ENCODE measurements at places on chromosomes 13 and 19. TPM values are rescaled to one million over a fixed set of nuclear protein-coding genes. Genes with fewer than 3 reads are reported as not detected.

The PSG11 gene
- total RNA-seq, result not detected

The ZNF490 gene
- 7.2 TPM for total RNA-seq

The MBNL2 gene
- 28.0 TPM for total RNA-seq

The SYDE1 gene
- 1.0 TPM for total RNA-seq

The COX7A1 gene
- not detected for total RNA-seq

The IQCN gene
- not detected for total RNA-seq

The OR7A5 gene
- not detected for total RNA-seq

The KLK15 gene
- not detected for total RNA-seq

The PGLYRP2 gene
- total RNA-seq, result not detected

The CEACAM18 gene
- not detected for total RNA-seq

The FBXO27 gene
- total RNA-seq, result 7.2 TPM

The ZNF575 gene
- under 0.01 TPM for total RNA-seq

The THSD1 gene
- total RNA-seq, result 24.2 TPM

The ZNF491 gene
- total RNA-seq, result 0.34 TPM

The INSL3 gene
- total RNA-seq, result 0.21 TPM

The TEX29 gene
- not detected for total RNA-seq

The SULT2A1 gene
- not detected for total RNA-seq

The PSG1 gene
- not detected for total RNA-seq

The ADM5 gene
- under 0.01 TPM for total RNA-seq

The KIR2DL3 gene
- not detected for total RNA-seq

The OR4F17 gene
- not detected for total RNA-seq

The DHPS gene
- 52.3 TPM for total RNA-seq

The NCCRP1 gene
- 8.9 TPM for total RNA-seq

The ZNF536 gene
- total RNA-seq, result not detected

The MEF2B gene
- 0.34 TPM for total RNA-seq

The SIAH3 gene
- not detected for total RNA-seq

The NXNL1 gene
- total RNA-seq, result not detected

The LRRC63 gene
- not detected for total RNA-seq

The TRPC4 gene
- not detected for total RNA-seq

The SWSAP1 gene
- 0.68 TPM for total RNA-seq

The SARS2 gene
- total RNA-seq, result 11.0 TPM

The ZNF888 gene
- 15.7 TPM for total RNA-seq

The KIR2DL1 gene
- total RNA-seq, result not detected

The EIF3K gene
- total RNA-seq, result 252 TPM

The ASF1B gene
- 0.28 TPM for total RNA-seq

The KIR3DL1 gene
- total RNA-seq, result not detected

The ZIC2 gene
- total RNA-seq, result not detected

The OCEL1 gene
- total RNA-seq, result 1.4 TPM

The SUGP1 gene
- total RNA-seq, result 24.5 TPM

The ADAMTSL5 gene
- 3.1 TPM for total RNA-seq

The C13orf42 gene
- not detected for total RNA-seq

The R3HDM4 gene
- total RNA-seq, result 46.1 TPM

The S1PR4 gene
- total RNA-seq, result 0.43 TPM

The JSRP1 gene
- not detected for total RNA-seq

All from nasal cavity respiratory epithelium epithelial cell of viscerocranial mucosa (primary cell).